Fibroblast of skin of left biceps (primary cell): ENCODE measurements at places on chromosomes 11 and 22.
A peak's percentile ranks its signal among the peaks of the same experiment; 100 is the strongest.

GRCh38 chr11:89161949-89162348 lies 15.7 kb upstream of the TYR start:
- DNase-seq, result no peak

- no peak for DNase-seq
Observed at GRCh38 chr22:29408940-29409339, 20.6 kb upstream of the AP1B1 start.

DNA sequence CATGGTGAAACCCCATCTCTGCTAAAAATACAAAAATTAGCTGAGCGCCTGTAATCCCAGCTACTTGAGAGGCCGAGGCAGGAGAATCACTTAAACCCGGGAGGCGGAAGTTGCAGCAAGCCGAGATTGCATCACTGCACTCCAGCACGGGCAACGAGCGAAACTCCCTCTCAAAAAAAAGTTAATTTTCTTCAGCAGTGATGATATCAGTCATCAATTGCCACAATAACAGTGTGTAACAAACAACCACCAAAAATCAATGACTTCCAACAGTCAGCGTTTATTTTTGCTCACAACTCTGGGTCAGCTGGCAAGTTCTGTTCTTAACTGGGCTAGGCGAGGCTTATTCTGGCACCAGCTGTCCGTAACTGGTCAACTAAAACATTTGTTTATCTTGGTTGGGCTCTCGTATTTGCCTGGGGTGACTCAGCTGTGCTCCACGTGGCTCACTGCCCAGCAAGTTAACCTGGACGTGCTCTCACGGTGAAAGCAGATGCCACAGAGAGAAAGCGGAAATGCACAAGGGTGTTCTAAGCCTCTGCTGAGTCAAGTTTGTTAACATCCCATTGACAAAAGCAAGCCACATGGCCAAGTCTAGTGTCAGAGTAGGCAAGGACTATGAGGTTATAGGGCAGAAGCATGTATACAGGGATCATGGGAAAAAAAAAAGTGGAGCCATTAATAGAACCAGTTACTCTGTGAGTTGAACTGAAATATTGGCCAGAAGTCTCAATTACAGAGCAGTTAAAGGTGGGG lies 52.1 kb downstream of the LHFPL7 start:
- peak; percentile 17 for DNase-seq

DNA sequence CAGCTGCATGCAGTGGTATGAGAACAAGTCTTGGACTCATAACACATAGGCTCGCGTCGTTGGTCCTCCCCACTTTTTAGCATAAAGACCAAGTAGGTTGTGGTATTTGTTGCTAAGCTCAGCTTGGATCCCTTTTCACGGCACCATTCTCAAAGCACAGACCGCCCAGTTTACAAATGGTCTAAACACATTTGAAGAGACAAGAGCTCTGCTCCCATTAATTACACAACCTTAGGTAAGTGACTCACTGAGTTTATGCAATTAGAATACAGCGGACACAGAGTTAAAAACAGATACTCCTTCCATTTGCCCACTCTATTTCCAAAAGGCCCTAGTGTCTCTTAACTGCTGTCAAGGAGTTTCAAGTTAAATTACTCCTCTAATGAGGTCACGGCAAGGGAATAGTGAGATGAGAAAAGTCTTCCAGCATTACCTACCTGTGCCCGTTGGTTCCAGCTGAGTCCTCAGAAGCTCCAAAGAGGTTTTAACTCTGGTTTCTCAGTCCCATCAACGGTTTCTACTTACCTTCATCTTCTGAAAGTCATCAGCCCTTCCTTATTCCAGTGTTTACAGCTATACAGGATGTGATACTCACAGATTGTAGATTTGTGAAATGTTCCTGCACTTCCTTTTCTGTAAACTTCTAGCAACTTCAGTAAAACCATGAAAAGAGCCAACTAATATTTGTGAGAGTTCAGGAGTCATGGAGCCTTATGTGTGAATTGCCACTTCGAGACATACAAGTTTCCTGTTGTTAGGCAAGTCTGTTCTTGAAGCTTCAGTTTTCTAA lies at the start of gene MS4A6A:
Gene MS4A6A, minus strand, starts transcription at position 543 of the 790 bp plus-strand sequence. CDS start 1,356 bp downstream, outside the sequence.
- DNase-seq, result no peak
